CD8-positive, alpha-beta memory T cell (primary cell): ENCODE measurements at places on chromosomes 16 and 17.

DNA sequence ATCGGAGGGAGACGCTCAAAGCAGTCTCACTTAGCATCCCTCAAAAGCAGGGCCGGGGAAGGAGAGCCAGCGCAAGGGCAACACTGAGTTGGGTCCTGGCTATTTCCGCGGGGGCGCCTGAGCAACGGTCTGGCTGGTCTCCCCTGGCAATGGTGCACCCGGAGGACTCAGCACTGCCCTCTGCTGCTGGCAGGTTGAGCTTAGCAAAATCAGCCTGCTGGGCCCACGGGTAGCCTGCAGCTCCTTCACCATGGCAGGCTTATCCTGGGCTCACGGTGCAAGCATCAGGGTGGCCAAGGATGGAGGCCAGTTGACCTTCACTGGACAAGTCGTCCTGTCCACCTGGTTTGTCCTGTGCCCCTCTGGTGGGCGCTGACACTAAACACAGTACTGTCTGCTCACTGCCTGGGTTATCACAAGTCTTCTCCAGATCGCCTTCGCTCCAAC is 14.4 kb upstream of the ALDH3A1 start:
- peaks cover 16% of the 10 kb centered on the region for H3K4me1 ChIP-seq
- no peak overlapping the region for H3K27ac ChIP-seq
- H3K27me3 ChIP-seq: no peaks in the 10 kb centered on the region
- no peaks in the 10 kb centered on the region for H3K36me3 ChIP-seq

GRCh38 chr17:37359682-37360188 is 16.1 kb upstream of the C17orf78 start:
- H3K27ac ChIP-seq: peak overlapping the region; percentile 78
- H3K4me1 ChIP-seq: peaks cover 13% of the 10 kb centered on the region
- no peak for DNase-seq

DNA sequence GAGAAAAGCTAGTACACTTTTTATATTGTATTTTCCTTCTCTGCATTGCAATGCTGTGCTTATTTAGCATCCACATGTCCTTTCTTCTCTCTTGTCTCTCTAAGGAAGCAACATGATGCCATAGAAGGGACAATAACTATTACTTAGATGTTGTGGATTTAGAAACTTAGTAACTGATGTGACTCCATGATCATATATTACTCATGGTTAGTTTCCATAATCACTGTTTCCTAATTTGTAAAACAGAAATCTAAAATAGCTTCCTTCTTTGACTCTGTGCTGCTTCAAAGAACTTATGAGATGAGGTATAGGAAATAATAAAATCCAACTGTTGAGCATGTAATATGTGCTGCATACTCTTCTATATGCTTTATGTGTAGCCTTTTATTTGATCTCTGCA is 6.6 kb upstream of the ABCA5 start:
- H3K27ac ChIP-seq: no peak overlapping the region
- no peaks in the 10 kb centered on the region for H3K27me3 ChIP-seq
- H3K36me3 ChIP-seq: no peaks in the 10 kb centered on the region
- DNase-seq: no peak

GRCh38 chr16:56087626-56088025 is 103.7 kb upstream of the GNAO1 start:
- no peak overlapping the region for H3K4me3 ChIP-seq
- no peaks in the 10 kb centered on the region for H3K4me1 ChIP-seq
- H3K27me3 ChIP-seq: no peaks in the 10 kb centered on the region
- H3K36me3 ChIP-seq: no peaks in the 10 kb centered on the region
- DNase-seq: no peak
